ENCODE measurements at places on chromosomes 4 and X.

GRCh38 chrX:108217876-108218275 lies 126.3 kb downstream of the ATG4A start:
- no peak for DNase-seq

DNA sequence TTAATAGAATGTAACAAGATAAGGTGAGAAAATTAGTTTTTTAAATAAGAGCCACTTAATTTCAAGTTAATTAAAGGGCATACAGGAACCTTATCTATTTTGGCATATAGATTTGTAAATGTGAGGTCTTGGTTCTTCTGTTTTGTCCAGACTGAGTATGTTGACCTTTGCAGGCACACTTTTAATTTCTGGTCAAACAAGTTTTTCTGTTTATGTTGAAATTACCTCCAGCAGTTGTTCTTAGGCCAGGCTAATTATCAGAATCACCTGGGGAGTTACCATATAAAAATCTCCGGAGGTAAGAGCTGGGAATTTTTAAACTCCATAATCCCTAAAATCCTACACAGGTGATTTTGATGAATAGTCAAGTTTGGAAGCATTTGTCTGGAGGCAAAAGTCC lies 227.4 kb upstream of the ANKRD50 start:
- no peak for DNase-seq

GRCh38 chr4:36374836-36375511 lies 93.6 kb downstream of the DTHD1 start:
- no peak for DNase-seq

- no peak for DNase-seq
Measured at GRCh38 chr4:184831153-184831552, 5.4 kb upstream of the ACSL1 start.

GRCh38 chrX:9873952-9874351 lies 87.7 kb downstream of the SHROOM2 start:
- DNase-seq, result peak; percentile 20

GRCh38 chr4:183962419-183962818 lies 57.3 kb downstream of the STOX2 start:
- DNase-seq, result no peak

- DNase-seq, result no peak
Measured at GRCh38 chr4:181909368-181909767, 333.8 kb upstream of the TENM3 start.

DNA sequence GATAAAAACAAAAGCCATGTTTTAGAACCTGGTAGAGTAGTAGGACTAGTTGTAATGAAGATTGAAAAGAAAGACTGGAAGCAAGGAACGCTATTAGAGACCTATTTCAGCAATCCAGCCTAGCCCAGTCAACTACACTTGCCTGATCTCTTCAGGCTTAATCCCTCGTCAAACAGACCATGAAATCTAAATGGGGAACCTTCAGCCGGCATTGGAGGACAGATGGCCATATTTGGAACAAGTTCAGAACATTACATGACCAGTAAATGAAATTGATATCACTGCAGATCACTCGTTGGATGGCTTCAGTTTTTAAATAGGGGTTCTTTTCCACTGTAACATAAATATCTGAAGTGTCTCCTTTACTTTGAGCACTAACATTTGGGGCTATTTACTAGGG lies 84.8 kb upstream of the WDR44 start:
- no peak for DNase-seq

DNA sequence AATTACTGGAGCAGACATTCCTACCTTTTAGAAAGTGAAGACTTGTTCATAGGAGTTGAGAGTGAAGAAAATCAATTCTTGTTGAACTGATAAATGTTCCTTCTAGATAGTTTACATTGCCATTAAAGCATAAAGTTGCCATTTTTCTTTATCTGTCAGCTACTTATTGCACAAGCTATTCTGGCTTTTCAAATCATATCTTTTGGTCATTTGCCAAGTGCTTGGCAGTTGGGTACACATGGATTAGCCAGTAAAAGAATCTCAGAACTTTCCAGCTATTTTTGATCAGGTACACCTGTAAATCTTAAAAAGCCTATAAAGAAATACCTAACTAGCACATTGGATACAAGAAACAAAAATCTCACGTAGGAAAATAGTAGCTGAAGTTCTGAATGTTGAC lies 56.4 kb upstream of the PNPLA4 start:
- no peak for DNase-seq

GRCh38 chr4:73055241-73055897 lies 14.1 kb downstream of the COX18 start:
- DNase-seq, result no peak

DNA sequence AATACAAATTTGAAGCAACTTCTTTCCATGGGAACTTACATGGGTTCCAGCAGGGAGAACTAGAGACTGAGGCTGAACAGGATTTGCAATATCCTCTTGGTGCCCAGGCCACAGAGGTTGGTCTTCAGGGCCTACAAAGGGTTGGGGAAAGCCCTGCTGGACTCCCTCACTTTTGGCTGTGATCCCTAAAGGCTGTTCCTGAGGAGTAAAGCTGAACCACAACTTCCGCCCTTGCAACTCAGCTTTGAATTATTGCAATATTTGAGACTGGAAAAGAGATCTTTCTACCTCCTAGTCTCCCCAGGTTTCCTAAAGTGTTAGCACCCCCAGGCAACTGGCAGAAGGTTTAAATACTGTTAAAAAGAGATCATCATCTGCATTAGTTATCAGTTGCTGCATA lies 26.9 kb downstream of the DCHS2 start:
- no peak for DNase-seq
